Endothelial cell of umbilical vein (primary cell): ENCODE measurements at places on chromosomes 2 and 18. TPM values are rescaled to one million over a fixed set of nuclear protein-coding genes. Genes with fewer than 3 reads are reported as not detected.

GRCh38 chr18:34772887-34773286, 62.8 kb downstream of the DTNA start:
- peak; percentile 29 for DNase-seq

DNA sequence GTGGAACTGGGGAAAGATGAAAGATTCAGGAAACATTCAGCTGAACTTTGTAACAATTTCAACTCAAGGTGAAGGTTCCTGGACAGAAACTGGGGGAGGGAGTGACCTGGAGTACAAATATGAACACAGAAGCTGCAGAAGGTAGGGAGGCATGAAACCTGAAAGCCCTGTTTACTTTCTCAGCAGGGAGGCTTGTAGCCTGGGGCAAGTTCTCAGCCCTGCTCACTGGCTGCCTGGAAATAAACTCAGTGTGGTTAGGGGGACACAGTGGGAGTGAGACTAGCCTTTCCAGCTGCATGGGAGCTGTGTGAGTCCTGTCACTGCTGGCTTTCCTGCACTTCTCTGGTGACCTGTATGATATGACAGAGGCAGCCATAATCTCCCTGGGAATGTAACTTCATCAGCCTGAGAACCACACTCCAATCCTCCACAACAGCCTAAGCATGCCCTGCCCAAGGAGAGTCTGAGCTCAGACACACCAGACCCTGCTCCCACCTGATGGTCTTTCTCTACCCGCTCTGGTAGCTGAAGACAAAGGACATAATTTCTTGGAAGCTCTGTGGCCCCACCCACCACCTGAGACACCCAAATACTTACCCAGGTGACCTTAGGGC, 77.0 kb downstream of the ZSWIM2 start:
- DNase-seq: no peak

DNA sequence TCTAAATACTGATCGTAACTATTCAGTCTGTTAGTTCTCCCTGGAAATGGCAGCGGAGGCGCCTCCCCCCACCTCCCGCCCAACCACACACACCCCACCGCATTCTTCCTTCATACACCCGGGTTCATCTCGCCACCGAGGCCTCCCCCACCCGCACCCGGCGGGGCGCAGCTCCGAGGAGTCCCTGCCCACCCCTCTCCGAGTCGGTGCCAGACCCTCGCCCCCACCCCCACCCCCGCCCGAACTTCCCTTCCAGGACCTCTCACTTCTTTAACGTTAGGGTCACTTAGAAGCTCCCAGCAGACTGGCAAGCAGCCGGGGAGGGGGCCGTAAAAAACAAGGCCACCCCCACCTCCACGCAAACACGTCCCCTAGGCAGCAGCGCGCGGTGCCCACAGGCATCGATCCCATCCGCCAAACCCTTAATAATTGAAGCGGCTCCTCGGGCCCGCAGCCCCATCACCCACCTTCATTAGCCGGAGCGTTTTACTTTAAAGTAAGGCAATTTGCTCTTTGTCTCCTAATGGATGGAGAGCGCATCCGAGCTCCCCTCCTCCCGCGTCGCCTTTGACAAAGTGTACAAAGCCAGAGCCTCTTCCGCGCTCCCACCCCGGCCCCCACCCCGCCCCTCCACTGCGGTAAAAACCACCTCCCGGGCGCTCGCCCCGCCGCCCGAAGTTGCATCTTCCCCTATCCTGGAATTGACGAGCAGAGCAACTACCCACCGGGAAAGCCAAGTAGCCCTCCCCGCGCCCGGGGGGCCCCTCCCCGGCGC, 624 bp downstream of the ZNF516 start:
- no peak for DNase-seq

- no peak for DNase-seq
Observed at GRCh38 chr2:239232195-239232578, 168.6 kb downstream of the HDAC4 start.

DNA sequence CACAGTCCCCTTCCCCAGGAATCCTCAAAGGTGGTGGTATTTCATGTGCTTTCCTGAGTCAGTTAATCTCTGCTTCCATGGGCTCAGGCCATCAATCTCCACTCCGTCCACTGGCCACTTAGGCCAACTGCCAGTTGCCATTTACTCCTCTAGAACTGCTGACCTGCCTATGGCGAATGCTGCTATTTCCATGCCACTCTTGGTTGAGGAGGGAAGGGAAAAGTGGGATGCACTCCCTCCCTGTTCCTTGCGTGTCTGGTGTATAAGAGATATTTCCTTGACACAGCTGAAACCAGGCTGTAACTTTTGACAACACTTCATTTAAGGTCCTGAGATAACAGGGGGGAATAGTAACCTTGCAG, 261.5 kb downstream of the MREG start:
- DNase-seq: no peak

Gene CAPN10
- 37.9 and 39.9 TPM in 2 replicates for total RNA-seq
